DMS79 (cell line): ENCODE measurements at places on chromosomes 1 and 21.

DNA sequence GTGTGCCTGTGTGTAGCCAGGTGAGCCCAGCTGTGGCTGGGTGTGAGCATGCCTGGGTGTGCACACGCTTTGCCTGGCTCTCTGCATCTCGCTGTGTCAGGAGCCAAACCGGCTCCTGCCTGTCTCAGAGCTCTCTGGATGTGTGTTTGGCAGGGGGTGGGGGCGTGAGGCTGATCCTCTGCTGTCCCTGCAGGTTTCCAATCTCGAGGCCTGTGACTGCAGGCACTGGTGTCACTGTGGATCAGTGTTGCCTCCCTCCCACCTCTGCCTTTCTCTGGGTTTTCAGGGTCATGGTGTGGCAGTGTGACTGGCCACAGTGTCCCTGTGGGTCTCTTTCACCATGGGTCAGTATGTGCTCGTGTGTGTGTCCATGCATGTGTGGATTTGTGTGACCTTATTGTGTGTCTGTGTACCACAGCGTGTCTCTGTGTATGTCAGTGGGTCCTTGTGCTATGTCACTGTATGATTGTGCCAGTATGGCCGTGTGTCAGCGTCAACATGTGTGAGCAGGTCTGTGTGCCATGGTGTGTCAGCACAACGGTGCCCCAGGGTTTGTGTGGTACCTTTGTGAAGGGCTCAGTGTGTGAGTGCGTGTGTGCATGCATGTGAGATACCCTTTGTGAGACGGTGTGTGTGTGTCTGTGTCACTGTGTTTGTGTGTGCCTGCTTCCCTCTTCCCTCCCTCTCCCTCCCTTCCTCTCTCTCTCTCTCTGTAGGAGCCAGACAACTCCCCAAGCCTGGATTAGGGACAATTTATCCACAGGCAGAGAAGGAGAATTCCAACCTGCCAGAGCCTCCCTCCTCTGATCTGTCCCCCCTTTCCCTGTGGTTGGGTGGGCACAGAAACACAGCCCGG lies 43.4 kb downstream of the AHDC1 start:
- no peak for DNase-seq

DNA sequence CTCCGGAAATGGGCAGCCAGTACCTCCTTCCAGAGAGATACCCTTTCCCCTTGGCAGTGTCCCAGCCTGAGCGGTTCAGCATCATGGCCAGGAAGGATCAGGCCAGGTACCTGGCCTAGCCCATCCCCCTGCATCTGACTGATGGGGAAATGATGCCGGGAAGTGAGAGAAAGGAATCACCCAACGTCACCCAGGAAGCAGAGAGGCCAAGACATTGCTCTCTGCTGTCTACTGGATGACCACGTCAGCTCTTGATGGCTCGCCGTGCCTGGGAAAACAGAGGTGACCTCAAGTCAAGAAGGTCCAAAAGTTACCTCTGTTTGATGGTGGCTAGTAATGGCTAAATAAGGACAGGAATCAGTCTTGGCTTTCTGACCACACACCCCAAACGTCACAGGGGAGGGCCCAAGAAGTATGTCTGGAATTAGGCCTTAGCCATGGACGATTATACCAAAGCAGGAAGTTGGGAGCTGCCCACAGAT lies 79.0 kb downstream of the MRPL37 start:
- DNase-seq: no peak

DNA sequence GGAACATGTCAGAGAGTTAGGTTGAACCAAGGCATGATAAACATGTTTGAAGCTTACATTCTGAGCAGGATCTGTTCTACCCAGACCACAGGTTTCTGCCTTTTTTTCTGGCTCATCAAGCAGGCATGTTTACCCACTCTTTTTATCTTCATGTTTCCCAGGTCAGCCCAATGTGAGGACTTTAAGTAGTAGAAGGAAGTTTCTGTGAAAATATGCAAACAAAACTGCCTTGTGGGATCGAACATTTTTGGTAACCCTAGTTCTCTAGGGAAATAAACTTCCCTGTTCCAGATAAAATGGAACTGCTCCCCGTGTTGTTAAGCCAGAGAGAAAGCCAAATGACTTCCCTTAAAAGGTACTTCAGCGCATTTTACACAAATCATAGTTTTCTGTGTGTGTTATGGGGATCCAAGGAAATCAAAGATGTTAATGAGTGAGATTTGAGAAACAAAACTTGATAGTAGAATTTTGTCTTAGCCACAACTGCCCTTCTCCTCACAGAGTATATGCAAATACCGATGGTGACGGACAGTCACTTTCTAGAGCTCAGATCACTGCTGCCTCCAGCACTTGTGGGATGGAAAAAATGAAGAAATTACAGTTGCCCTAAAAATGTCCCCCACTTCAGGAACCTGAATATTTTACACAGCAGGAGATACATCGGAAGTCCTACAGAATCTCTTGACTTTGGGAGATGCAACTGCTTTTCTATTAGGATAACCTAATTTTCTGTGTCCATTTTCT lies 765 bp upstream of the HIPK1 start:
- DNase-seq: no peak

DNA sequence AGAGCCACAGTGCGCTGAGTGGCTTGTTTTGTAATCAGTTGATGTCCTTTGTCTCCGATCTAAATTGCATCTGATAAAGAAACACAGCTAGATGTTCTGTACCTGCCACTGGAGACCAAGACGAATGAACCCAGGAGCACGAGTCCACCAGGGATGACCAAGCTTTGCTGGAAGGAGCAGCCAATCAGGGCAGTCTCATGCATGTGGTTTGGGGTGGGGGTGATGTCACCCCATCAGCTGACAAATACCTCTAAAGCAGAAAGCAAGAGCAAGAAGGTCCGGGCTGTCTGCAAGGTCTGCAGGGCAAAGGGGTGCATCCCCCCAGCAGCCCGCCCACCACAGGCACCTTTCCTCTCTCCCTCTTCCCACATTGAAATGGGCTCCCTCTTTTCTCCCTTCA lies 653.8 kb downstream of the AJAP1 start:
- DNase-seq: no peak

- DNase-seq: no peak
Observed at GRCh38 chr1:66690666-66691381, 61.4 kb upstream of the DYNLT5 start.

GRCh38 chr1:224333309-224333926 lies 3.4 kb upstream of the NVL start:
- DNase-seq: peak; percentile 55

DNA sequence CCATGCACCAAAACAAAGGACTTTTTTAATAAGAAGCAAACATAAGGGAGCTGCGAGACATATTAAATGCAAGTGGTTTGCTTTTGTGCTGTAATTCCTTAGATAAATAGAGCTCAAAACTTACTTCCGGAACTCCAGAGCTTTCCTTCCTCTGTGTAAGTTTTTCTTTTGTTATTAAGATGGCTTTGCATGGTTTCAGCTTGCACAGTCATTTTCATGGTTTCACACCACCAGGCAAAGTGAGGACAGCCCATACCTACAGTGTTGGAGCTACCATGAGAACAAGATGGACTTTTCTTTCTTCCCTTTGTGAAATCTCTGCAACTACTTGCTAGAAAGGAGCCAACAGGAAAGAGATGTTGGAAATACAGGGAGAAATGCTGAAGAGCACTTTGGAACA lies 368.0 kb downstream of the SETD4 start:
- DNase-seq: no peak

DNA sequence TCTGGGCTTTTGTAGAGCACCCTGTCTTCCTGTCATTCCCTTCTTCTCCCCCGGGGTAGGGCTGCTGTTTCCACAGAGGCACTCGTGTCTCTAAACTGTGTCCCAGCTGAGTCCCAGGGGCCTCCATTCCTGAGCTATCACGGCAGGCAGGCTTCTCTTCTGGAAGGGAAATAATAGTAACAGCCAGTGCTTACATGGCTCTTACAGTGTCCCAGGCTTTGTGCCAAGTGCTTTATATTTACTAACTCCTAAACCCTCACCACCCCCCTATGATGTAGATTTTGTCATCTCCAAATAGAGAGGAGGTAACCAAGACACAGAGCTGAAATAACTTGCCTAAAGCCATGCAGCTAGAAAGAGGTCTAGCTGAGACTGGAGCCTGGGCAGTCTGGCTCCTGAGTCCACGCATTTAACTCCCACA lies 1.4 kb upstream of the CELF3 start:
- DNase-seq: no peak

- no peak for DNase-seq
Observed at GRCh38 chr1:22782406-22782805, 71.8 kb downstream of the EPHB2 start.

GRCh38 chr1:113976609-113977278 lies 2.5 kb upstream of the OLFML3 start:
- no peak for DNase-seq

DNA sequence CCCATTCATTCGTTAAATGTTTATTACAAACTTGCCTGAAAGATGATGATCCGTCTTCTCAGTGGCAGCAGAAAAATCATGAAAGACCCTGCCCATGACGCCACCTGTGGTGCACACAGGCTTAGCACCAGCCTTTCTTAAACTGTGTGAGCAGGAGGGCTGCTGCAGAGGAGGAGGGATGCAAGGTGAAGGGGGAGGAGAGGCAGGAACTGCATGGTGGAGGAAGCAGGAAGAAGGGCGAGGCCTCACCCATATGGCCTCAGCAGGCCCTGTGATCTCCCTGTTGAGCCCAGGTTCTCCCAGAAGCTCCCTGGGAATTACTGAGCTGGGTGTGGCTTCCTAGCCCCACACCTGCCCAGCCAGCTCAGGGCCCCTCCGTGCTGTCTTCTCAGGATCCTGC lies 25.0 kb upstream of the RD3 start:
- DNase-seq: no peak

- DNase-seq: no peak
Observed at GRCh38 chr1:244761279-244761678, 74.2 kb upstream of the COX20 start.

GRCh38 chr21:18275781-18276180 lies 31.1 kb downstream of the CHODL start:
- peak; percentile 87 for DNase-seq

DNA sequence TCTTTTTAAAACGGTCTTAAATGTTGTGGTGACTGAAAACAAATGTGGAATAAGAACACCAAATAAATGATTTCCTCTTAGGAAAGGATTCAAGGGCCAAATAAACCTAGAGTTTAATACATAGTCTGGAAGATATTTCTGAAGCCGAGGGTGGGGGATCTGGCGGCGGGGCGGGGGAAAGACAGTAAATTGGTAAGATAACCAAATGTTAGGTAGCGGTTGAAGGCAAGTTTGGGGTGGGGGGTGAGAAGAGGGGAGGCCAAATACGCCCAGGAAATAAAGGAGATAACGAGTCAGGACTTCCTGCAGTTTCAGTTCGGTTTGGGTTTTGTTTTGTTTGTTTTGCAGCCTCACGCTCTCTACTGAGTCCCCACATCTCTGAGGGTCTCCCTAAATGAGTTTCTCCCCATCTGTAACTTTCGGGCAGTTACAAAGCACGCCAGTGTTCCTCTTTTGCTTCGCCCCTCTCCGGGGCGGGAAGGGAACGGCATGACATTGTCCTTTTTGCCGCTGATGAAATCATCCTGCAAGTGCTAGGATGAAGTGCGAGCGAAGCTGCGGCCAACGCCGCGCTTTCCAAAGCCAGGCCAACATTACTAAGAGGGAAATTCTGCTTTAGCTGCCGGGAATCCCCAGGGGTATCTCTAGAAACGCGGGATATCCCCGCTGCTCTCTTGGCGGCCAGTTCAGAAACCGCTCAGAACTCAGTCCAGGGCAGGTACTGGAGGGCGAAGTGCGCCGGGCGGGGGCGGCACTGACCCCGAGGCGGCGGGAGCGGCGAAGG lies 844 bp downstream of the NIBAN1 start:
- DNase-seq: peak; percentile 11

DNA sequence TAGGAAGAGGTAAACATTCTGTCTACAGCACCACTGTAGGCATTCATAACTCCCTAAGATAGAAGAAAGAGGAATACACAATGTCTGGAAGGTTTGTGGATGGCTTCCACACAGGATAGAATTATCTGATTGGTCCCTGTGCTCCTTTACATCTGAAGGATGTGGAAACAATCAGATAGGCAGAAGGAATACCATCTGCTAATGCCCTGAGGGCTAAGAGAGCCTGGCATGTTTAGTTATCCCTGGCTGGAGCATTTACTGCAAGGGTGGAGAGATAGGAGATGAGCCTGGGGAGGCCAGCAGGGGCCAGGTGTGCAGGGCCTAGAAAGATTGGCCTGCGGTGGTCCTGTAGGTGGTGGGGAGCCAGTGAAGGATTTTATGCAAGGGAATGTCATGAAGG lies 8.6 kb upstream of the ACBD3 start:
- no peak for DNase-seq

DNA sequence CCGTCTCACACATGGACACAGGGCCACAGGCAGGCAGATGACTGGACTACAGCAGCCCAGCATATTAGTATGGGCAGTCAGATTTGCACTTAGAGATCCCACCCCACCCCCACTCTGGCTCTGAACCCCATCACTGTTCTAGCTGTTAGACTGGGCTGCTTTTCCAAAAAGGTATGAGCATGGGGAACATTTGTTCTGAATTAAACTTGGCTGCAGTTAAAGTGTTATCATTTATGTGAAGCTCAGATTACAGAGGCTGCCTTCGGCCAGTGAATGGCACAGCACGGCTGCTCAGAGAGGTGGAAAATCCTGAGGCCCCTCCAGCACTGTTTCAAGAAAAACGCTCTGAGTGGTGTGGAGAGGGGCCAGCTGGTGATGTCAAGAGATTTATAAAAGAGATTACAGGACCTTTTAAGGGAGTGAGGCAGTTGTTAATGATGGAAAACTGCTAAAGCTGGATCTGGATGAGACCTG lies 6.9 kb upstream of the NOS1AP start:
- DNase-seq: peak; percentile 78

DNA sequence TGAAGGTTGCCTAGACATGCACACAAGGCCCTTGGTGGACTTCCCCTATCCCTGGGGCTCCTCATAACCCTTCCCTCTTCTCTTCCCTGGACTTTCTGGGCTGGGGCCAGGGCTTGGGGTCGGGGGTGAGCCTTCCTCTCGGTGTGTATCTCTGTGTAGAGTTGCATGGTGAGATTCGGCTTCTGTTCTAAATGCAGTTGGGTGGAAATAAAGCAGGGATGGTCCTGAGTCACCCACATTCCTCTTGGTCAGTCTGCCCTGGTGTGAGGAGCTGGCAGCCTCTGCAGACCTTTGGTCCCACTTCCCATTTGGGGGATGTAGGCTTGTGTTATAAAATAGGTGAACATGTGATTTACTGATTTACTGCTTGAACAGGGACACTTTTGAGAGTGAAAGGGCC lies 38.0 kb downstream of the ADARB1 start:
- no peak for DNase-seq

DNA sequence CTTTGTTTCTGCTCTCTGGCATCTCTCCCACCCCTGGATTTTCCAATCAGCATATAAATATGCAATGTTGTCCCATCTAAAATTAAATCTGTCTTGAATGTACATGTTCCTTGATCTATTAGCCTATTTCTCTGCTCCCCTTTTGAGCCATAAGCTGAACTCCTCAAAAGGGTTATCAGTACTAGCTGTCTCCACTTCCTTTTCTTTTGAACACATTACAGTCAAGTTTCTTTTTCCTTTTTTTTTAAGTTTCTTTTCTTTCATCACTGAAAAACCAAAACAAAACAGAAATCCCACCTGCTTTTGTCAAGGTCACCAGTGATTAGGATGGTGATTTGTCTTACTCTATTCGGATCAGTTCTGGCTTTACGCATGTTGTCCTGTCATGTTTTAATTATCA lies 29.3 kb downstream of the XCL2 start:
- no peak for DNase-seq

GRCh38 chr1:215292932-215293331 lies 210.4 kb downstream of the KCNK2 start:
- no peak for DNase-seq

- DNase-seq: no peak
Observed at GRCh38 chr1:213884942-213885341, 102.8 kb upstream of the PROX1 start.
